ENCODE measurements at places on chromosomes 5 and 9.

- no peak for DNase-seq
These were observed 2.9 kb upstream of the TLX3 start for GRCh38 chr5:171306166-171306565.

DNA sequence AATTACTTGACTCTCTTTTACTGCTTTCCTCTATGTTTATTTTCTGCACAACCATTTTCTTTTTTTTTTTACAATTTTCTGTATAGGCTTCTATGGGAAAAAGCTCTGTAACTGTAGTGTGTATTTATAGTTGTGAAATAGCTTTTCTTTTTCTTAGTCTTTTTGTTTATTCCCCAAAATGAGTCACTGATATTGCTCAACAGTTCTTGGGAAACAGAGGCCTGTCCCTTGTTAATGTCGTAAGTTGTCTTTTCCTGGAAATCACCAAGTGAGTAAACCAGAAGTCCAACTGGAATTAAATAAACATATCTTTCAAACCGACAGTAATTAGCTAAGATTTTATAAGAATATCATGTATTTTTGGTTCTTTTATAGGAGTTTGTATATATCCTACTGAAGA, 325.1 kb upstream of the PRR16 start:
- DNase-seq = no peak

DNA sequence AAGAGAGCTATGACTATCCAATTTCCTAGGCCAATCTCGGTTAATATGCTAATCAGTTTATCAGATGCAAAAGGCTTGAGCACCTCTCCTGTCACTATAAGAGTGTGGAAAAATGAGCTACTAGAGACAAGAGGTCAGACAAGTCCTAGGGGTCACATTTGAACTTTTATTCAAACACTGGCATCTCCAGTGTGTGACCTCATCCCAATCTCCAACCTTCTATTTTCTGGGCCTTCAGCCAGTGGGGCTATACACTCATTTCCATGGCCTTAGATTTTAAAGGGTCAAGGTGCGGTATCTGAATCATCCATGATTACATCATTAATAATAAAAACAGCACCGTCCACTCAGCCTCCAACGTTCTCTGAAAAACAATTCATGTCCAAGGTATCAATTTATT, 139.6 kb upstream of the LRRTM2 start:
- DNase-seq = no peak

GRCh38 chr9:115198001-115198400, 80.0 kb upstream of the TNC start:
- no peak for DNase-seq

DNA sequence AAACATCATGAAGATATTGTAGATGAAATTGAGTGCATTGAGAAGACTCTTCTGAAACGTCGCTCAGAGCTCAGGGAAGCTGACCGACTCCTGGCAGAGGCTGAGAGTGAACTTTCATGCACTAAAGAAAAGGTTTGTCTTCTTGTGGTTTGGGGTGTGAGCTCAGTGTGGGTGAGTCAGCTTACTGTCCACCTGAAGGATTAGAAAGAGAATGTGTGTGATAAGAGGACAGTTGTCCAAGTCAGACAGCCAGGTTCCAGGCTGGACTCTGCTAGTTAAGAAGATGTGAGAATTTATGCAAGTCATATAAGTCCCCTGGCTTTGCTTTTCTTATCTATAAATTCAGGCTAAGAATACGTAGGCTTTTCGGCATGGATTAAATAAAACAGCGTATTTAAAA, 46.9 kb downstream of the RAB14 start:
- DNase-seq = no peak

- DNase-seq = no peak
These were observed 5.5 kb downstream of the MAN2A1 start for GRCh38 chr5:109695005-109695926.

DNA sequence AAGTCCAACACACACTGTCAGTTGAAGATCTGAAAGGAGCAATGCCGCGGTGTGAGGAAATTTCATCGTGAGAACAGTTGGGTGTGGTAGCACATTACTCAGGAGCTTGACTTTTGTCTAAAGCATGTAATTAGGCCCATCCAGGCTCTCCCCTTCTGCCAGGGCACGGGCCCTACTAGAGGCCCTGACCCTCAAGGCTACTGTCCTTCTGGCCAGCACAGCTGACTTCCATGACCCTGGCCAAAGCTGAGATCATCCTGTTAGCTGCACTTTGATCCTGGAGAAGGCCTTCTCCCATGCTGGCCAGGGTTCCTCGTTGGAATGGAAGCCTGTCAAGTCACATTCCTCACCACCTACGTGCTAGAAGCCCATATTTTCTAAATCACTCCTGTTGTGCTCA, 77.8 kb upstream of the SLC1A3 start:
- no peak for DNase-seq

DNA sequence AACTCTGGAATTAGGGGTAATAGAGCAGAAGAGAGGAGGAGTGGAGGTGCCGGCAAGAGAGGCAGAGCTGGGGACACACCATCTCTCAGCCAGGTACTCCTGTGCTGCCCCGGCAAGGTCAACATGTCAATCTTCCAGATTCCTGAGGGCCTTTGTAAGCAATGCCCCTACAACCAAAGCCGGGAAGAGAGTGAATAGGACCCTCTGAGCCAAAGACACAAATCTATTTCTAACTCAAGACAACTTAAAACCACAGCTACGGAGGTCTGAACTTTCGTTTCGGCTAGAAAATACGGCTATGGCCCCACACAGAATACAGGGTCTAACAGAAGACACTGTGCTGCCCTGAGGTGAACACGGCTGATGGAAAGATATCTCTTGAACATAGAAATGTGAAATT, 66.6 kb downstream of the SERINC5 start:
- no peak for DNase-seq

DNA sequence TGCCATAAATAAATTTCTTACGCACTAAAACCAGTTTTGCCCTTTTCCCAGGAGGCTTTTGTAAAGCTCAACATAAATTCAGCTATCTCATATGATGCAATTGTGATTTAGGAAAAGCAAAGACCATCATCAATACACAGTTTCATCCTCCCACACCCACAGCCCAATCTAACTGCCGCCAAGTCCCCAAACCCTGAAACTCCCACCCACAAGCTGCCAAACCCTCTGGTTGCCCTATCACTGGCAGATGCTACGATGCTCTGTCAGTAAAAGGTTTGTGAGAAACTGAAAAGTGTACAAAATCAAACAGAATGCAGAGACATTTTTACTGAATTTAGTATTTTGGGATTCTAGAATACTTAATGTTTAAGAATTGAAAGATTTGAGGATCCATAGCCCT, 42.8 kb upstream of the NR4A3 start:
- DNase-seq = no peak

- DNase-seq = no peak
These were observed 45.2 kb downstream of the ANKDD1B start for GRCh38 chr5:75656311-75657003.

GRCh38 chr5:177309351-177310191, 2.1 kb downstream of the MXD3 start:
- DNase-seq = no peak

DNA sequence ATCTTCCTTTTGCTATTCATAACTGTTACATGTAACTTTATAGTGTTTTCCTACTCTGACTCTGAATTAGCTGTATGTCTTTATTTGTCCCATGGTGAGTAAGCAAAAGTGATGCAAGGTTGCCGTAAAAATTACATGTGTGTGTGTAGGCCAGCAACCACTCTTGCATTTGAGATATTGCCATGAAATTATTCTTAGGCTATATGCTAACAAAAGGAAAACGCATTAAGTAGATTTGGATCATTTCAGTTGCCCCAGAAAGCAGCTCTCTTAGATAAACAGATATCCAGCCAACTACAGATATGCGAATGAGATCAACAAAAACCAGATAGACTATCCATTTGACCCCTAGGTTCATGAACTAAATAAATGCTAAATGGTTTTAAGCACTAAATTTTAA, 73.6 kb downstream of the CYLC2 start:
- DNase-seq = no peak

DNA sequence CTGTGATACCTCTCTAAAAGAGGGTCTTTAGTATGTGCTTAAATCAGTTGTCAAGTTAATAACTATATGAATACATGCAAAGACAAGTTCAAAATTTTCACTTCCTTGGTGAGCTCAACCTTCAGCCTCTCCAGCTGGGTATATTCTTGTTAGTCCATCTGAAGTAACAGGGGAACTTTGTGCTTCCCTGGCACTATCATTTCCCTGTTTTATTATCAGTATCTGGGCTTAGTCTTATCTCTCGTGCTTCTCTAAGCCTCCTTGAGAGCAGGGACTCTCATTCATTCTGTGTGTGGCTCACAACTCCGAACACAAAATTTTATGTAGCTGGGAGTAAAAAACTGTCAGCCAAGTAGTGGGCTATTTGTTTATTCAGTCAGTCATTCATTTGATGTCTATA, 175.9 kb upstream of the MAP3K1 start:
- DNase-seq = no peak

GRCh38 chr5:74251141-74252035, 389.1 kb downstream of the ENC1 start:
- no peak for DNase-seq

DNA sequence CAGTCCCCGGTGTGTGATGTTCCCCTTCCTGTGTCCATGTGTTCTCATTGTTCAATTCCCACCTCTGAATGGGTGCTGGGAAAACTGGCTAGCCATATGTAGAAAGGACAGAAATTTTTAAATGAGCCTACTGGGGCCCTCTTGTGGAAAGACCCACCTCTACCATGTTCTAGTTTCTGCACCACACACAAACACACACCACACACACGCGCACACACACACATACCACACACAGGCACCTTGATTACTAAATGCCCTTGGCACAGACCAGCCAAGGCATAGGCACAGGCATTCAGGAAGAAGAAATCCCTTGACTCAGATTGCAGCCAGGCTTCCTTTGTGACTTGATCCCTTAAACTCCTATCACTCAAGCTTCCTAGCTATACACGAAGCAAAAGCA, 60.5 kb downstream of the SIL1 start:
- no peak for DNase-seq

GRCh38 chr9:81570083-81570482, 119.3 kb downstream of the TLE1 start:
- DNase-seq = no peak

DNA sequence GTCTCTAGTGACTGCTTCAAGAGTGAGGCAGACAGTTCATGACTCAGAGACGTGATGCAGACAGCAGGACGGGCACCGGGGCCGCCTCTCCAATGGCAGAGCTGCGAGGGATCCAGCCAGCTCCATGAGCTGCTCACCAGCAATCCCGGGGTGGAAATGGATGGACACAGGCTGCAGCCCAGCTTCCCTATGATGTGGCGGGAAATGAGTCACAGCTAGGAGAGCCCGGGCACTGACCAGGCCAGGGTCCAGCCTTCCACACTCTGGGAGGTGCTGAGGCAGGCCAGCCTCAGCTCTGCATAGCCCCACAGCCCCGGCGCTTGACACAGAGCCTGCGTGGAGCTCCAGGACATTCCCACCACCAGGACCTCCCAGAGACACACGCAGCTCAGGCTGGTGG, 244.8 kb upstream of the IRX2 start:
- no peak for DNase-seq

GRCh38 chr5:140153905-140154304, 21.1 kb upstream of the CYSTM1 start:
- no peak for DNase-seq

- no peak for DNase-seq
These were observed 6.8 kb downstream of the SYK start for GRCh38 chr9:90808398-90808797.

- no peak for DNase-seq
These were observed 11.5 kb upstream of the TGFBR1 start for GRCh38 chr9:99093492-99093791.

DNA sequence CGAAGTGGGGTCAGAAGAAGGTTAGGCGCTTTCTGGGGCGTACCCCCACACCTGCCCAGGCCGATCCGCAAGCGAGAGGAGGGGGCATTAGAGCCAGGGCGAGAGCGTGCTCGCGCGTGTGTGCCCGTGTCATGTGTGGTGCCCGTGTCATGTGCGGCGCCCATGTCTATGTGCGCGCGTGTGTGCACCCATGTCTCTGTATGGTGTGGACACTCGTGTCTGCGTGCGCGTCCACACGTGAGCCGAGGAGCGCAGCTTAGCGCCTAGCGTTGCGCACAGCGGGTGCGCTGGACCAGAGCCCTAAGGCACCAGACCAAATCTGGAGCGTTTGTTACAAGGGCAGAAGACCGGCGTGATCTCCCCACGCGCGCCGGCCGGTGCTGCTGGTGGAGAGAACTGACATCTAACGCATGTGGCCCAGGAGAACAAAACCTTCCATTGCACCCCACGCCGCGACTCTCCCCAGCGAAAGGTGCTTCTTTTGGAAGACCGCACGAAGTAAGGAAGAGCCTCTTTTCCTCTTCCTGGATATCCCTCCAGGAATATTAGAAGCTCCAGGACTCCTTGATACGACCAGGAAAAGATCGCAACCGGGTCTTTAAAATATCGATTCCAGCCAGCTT, 644 bp downstream of the NIM1K start:
- no peak for DNase-seq

DNA sequence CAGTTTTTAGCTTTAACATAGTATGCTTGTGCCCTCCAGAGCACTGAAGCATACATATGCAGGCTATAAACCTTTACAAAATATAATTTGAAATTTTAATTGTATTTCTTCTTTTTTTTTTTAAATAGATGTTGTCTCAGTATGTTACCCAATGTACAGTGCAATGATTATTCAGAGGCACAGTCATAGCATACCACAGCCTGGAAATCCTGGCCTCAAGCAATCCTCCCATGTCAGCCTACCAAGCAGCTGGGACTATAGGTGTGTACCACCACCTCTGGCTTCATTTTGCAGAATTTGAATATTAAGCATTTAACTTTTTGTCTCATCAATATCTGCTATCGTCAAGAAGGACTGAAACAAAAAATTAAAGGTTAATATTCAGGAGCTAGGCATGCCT, 16.9 kb upstream of the ZNF782 start:
- no peak for DNase-seq
